BJ (cell line): ENCODE measurements at places on chromosomes 11 and 22.

DNA sequence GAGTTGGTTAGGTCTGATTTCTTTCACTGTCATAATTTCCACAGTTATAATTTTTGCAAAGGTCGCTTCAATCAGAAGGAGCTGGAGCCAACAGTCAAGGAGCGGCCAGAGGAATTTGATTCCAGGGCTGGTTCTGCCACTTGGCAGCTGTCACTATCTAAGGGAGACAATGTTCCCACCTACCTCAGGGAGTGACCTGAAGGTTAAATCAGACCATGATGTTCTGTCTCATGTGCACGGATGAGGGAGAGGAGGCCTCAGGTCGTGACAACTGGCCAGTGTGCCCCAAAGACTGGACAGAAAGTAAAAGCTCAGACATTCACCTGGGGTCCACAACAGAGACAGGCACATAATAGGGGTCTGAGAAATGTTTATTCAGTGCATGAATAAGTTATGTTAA lies 7.6 kb downstream of the MRGPRD start:
- DNase-seq: no peak

- no peak for DNase-seq
Observed at GRCh38 chr11:77191429-77191822, 63.4 kb downstream of the MYO7A start.

- DNase-seq: no peak
Observed at GRCh38 chr22:37549704-37550059, 10.6 kb upstream of the CDC42EP1 start.

DNA sequence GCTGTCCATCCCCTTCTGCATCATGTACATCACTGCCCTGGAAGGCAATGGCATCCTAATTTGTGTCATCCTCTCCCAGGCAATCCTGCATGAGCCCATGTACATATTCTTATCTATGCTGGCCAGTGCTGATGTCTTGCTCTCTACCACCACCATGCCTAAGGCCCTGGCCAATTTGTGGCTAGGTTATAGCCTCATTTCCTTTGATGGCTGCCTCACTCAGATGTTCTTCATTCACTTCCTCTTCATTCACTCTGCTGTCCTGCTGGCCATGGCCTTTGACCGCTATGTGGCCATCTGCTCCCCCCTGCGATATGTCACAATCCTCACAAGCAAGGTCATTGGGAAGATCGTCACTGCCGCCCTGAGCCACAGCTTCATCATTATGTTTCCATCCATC lies 337 bp downstream of the OR52B6 start:
- no peak for DNase-seq

DNA sequence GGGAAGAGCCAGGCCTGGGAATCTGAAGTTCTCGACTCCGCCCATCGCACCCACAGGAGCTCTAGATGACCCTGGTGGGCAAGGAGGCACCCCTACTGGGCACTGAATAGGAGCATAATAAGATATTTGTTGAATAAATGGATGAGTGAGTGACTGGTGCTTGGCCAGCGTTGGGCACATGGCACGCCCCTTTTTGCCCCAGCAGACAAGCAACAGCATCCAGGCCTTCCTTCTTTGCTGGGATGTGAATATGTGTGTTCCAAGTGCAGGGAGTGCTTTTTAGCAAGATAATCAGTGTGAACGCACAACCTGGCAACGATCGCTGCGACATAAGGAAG lies 443 bp upstream of the CELF1 start:
- DNase-seq: no peak

DNA sequence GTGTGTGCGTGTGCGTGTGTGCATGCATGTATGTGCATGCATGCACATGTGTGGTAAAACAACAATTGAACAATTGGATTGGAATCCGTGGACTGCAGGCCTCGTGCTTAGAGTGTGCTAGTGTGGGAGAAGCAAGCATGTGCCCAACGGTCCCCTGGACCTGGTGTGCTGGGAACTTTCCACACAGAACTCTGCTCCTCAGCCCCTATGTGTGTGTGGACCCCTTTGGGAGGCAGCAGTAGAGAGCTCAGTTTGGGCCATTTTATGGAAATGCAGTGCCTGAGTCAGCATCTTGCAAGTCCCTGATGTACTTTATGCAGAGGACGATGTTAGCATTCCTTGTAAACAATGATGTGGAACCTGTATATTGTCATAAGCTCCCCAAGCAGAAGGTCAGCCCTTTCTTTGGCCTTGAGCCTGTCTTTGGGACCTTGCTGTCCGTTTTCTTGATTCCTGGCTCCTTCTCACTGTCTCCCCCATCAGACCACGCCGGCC lies 167.3 kb downstream of the TBC1D22A start:
- DNase-seq: no peak

GRCh38 chr11:131598305-131598704 lies 227.9 kb downstream of the NTM start:
- DNase-seq: no peak
